ENCODE measurements at places on chromosomes 4 and X.

DNA sequence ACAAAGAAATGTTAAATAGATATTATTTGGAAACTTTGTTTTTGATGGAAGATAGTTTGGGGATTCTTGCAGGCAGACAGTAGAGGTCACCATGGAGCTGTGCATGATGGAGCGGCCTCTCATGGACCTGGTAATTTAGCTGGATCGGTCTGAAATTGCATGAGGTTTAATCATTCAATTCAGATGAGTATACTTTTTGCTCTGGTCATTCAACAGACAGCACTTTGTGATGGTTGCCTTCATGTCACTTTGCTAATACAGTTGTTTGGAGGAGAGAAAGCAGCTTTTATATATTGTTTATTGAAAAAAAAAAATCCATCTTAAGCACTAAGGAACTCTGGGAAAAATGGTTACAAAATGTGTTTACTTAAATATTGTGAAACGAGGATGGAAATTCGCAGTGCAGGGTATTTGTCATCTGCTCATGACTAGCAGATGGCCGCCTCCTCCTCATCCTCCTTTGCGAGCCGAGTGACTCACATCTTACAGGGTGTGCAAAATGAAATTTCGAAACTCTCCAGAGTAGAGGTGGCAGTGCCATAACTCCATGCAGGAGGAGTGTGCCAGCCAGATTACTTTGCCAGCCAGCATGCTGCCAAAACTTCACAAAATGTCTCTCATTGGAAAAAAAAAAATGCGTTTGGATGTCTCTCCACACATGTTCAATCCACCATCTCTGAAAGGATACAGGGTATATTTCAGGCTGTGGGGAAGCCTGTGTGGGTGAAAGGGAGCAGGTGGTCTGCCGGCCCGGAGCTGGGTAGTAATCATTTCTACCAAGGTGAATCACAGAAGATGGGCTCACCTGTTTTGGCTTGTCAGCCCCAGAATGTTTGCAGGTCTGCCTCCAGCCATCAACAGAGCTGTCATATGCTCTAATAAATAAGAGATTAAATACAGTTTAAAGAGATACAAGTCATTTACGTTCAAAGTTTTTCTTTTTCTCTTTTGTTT lies 314.9 kb upstream of the DIPK2B start:
- peak; percentile 82 for DNase-seq

- DNase-seq = peak; percentile 24
Observed at GRCh38 chr4:175947117-175947722, 118.4 kb upstream of the WDR17 start.

GRCh38 chrX:72094894-72095293 lies 36.8 kb downstream of the RTL5 start:
- no peak for DNase-seq

DNA sequence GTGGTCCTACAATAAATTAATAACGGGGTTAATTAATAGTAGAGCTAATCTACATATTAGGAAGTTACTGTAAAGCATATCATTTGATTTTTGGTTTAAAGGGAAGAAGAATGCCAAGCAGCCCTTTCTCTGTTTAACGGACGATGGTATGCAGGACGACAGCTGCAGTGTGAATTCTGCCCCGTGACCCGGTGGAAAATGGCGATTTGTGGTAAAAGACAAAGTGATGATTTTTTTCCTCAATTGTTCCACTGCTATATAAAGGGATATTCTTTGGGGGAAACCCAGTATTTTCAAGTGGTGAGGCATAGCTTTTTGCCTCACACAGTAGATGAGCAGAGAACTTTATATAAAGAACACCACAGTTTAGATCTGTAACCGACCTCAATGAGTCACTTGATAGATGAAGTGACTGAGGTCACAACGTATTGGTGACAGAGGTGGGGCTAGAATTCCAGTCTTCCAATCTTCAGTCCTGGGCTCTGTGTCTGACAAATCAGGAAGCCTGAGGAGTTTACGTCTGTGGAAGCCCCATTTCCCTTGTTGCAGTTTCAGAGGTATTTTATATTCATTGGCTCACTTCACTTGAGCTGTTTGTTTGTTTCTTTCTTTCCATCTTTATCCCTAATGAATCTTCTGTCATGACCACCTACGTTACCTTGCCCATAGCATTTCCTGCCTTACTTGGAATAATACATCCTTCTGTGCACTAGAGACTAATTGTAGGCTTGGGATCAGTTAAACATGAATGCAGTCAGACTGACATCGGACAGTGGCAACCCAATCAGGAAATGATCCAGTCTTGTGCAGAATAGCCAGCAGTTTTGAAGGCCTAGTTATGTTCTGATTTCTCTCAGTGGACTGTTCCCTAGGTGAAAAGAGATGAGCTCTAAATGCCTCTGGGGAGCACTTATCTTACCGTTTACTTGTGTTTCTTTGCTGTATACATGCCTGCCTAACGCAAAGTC lies 30.1 kb downstream of the ZRSR2 start:
- no peak for DNase-seq

DNA sequence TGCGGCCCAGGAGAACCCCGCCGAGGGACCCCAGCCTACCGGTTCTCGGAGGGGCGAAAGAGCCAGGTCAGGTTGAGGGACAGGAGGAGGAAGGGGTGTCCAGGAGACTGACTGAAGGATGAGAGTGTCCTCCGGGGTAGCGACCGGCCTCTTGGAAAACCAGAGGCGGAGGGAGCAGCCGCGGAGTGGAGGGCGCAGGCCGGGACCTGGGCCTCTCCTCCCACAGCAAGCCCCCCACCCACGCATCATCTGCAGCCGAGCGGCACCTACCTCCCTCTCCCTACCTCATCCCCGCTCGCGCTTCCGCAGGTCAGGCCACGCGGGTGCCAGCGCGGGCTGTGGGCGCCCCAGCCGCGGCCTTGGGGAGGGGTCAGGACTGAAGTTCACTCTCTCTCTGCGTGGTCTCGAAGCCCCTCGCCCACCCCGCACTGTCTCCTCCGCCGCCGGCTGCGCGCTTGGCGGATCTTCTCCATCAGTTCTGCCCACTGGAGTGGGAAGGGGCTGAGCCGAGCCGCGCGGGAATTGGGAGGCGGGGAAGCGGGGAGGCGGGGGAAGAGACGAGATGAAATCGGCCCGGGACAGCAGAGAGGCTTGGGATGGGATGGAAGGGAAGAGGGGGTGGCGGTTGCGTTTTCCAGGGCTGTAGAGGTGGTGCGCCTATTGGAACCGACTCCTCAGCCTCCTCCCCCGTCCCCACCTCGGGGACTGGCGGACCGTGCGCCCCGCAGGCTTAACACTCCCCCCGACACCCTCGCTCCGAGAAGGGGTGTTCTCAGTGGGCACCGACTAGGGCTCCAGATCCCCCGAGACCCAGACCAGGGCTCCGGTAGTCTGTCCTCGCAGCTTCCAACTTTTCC lies 1.8 kb downstream of the NLGN4X start:
- DNase-seq = no peak

Measured in AG08395 (cell line).